Stimulated activated CD8-positive, alpha-beta memory T cell treated with anti-CD3 and anti-CD28 coated beads, Interleukin-15, amount 100 ng/mL, for 4 hours (primary cell): ENCODE measurements at places on chromosomes 4 and X.

DNA sequence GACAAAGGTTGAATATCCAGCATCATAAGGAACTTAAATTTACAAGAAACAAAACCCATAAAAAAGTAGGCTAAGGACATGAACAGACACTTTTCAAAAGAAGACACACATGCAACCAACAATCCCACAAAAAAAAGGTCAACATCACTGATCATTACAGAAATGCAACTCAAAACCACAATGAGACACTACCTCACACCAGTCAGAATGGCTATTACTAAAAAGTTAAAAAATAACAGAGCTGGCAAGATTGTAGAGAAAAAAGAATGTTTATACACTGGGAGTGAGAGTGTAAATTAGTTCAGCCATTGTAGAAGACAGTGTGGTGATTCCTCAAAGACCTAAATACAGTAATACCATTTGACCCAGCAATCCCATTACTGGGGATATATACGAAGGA is 474.7 kb downstream of the TRIML1 start:
- no peak for DNase-seq

GRCh38 chr4:119597377-119597776 is 31.2 kb downstream of the PDE5A start:
- no peak for DNase-seq

GRCh38 chrX:42976746-42977366 is 198.9 kb upstream of the PPP1R2C start:
- DNase-seq, result no peak

GRCh38 chr4:53307210-53307609 is 58.7 kb downstream of the SCFD2 start:
- no peak for DNase-seq

DNA sequence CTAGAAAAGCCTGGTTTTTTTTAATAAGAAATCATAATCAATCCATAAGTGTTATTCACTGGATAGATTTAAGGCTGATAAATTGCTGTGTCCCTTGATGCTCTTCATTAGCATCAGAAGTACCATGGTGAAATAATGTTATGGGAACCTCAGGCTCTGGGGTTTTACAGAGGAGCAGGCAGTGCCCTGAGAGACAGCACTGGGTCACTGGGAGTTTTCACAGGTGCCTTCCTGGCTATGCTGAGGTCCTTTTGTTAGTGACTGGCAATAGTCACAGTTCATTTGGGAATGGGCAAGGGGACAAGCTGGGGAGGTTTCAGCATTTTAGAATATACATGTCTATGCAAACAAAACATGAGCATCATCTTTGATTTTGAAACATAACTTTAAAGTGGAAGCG is 38.6 kb downstream of the ANK2 start:
- DNase-seq, result no peak

GRCh38 chr4:5969336-5969735 is 48.9 kb downstream of the C4orf50 start:
- DNase-seq, result no peak

GRCh38 chrX:17214962-17215361 is 160.0 kb upstream of the NHS start:
- DNase-seq, result no peak

GRCh38 chrX:136112778-136113177 is 34.6 kb upstream of the FHL1 start:
- DNase-seq, result no peak

DNA sequence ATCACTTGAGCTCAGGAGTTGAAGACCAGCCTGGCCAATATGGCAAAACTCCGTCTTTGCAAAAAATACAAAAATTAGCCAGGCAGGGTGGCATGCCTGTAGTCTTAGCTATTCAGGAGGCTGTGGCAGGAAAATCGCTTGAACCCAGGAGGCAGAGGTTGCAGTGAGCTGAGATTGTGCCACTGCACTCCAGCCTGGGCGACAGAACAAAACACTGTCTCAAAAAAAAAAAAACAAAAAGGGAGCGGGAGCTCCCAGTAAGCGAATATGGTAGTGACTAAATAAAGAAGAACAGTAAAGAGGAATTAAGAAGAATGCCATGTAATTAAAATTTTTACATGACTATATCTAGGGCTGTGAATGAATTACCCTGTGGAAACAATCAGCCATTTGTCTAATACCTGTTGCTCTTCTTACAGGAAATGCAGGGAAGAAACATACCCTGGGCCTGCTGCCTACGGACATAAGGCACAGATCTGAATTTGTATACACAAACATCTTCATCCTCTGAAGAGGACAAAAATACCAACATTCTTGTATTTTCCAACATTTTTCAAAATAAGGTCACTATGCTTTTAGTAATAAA is 11.4 kb downstream of the WDFY3 start:
- no peak for DNase-seq

DNA sequence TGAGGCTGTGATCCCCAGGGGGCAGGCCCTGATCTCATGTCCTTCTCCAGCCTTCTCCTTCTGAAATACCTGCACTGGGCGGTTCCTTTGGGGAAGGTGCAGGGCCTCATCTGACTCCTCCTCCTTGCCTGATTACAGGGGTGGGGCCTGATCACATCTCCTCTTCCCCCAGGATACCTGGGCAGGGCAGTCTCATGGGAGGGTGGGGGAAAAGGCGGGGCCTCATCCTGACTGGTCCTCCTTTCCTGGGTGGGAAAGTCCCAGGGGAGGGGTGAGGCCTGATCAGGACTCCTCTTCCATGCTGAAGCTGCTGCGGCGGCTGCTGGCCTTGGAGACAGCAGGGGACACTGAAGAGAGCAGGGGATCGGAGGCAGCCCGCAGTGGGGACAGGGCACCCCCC is 13.3 kb downstream of the TFE3 start:
- no peak for DNase-seq

- DNase-seq, result no peak
Observed at GRCh38 chrX:2654436-2655340, 36.4 kb upstream of the CD99 start.

- DNase-seq, result no peak
Observed at GRCh38 chr4:127648061-127648460, 15.3 kb downstream of the INTU start.

DNA sequence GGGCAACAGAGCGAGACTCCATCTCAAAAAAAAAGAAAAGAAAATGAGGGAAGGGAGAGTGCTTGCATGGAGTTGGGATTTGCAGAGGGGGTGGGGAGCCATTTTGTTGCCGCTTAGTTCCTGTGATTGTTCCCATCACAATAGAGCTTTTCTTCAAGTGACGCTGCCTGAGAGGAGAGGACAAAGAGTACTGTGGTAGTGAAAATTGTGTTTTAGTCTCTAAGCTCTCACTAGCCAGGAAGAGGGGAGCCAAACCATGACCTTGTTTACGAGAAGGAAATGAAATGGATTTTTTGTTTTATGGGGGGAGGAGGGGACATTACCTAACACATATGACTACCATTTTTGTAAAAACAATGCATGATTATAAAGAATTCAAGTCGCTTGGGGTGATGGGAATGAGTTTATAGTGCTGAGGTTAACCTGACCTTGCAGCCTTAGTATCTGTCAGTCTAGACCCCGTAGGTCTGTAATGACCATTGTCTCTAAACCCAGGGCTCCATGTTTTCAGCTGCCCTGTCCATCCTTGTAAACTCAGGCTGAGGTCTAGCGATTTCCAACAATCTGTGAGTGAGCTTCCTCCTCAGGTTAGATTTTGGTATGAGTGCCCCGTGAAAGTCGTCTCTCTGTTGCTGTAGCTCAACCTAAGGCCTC is 18.8 kb downstream of the SRD5A3 start:
- no peak for DNase-seq

GRCh38 chrX:50712777-50713176 is 101.2 kb downstream of the SHROOM4 start:
- DNase-seq, result no peak

DNA sequence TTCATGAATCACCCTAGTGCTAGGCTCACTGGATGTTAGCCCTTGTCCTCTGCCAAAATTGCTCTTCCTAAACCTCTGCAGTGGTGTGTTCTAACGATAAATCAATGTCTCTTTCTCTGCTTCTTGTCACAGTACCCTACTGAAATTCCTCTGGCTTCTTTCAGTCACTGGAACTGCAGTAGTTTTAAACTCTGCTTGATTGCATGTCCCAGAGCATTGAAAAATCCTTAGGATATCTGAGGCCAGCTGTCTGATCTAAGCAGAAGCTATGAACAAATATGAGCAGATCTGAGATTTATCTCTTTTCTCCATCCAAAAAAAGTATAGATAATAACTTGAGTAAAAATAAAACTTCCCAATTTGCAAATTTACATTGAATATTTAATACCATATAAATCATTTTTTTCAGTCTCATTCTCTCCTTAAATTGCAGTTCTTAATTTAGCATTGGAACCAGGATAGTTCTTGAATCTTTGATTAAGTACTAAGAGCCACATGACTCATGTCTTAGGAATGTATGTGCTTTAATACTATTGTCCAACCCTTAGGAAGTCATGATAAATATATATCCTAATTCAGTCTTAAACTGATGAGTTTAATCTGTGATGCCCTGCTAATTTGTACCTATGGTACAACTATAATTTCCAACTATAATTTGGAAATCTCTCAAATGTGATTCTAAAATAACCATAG is 169.7 kb downstream of the PDHA2 start:
- no peak for DNase-seq

- DNase-seq, result no peak
Observed at GRCh38 chr4:53990641-53991040, 73.8 kb downstream of the CHIC2 start.

DNA sequence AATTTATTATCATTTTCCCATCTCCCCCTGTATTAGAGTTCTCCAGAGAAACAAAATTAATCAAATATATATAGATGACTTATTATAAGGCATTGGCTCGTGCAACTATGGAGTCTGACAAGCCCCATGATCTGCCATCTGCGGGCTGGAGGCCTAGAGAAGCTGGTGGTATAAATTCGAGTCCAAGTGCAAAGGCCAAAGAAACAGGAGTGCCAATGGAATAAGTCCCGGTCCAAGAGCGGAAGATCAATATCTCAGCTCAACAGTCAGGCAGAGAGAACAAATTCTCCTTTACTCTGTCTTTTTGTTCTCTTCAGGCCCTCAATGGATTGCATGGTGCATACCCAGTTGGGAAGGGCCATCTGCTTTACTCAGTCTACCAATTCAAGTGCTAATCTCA is 178.8 kb downstream of the NWD2 start:
- DNase-seq, result no peak

DNA sequence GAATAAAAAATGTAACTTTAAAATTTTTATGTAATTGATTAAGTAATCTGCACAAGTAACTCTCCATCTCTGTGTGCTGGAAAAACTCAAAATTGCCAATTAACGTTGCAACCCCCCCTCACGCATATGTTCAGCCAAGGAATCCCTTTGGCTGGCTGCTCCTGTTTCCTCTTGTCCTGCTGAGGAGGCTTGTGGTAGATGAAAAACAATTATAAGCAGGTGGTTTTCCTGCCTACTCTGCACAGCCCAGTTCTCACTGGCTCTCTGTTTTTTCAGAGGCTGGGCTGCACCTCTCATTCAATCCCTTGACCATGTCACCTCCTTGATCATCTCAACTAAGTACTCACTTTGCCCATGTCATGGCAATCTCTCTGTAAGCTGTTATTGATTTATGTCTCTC is 1068.4 kb downstream of the ARAP2 start:
- no peak for DNase-seq

DNA sequence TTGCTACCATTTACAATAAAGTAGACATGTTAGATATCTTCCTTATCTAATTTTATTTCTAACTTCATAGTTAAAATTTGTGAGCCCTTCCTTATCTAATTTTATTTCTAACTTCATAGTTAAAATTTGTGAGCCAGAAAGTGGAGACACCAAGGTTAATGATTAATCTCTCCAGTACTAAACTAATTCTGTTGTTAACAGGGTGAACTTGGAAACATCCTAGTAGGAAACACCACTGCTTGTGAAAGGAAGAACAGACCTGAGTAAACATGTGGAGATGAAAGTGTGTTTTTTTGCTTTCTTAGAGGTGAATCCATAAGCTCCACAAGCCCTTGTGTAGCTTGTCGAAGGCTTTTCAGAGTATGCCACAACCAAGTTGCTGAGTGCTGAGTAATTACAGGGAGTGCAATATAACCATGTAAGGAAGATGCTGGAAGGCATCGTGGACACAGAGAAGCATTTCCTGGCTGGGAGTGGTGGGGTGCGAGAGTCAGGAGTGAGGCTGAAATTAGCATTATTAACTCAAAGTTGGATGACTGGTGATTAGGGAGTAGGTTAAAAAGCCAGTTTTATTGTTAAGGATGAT is 118.6 kb upstream of the NEIL3 start:
- no peak for DNase-seq

DNA sequence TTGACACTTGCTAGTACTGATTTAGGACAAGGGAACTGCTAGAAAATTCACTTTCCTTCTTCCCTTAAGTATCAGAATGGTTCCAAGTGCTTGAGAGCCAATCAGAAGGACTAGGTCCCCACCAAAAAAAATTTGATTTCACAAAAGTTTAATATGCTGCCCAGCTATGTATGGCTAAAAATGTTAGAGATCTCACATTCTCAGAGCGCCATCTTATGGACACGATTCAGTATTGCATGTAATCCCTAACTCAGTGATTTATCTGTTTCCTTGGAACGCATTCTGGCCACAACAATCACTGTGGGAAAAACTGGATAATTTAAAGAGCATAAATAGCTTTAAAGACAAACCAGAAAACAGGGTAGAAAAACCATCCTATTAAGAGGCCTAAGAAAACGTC is 255.1 kb upstream of the GPC4 start:
- DNase-seq, result no peak

DNA sequence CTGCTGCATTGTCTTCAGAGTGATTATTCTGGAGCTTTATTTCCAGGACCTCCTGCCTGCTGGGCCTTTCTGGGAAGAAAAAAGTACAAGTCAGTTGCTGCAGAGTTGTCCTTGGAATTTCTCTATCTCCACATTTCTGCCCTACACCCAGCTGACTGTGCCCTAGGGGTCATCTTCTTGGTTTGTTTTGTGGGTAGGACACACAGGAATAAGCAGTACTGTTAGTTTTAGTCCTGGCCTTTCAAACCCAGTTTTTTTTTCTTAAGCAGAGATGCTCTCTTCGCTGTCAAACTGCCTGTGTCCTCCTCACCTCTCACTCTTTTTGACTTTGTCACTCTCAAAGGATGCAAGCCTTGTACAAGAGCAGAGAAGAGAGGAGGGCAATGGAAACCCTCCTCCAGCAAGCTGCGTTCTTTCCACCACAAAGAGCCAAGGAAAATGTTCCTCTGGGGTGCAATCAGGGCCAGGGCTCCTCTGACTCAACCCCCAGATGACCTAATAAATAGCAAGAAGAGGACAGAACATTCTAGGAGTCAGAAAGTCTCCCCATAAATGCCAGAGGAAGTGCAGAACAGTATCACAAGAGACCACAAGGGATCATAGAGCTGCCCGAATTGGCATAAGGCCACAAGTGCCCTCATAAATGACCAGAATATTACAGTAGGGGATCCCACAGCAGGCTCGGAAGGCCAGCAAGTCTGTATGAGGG is 186.2 kb downstream of the RCHY1 start:
- no peak for DNase-seq

- no peak for DNase-seq
Observed at GRCh38 chrX:68420559-68420958, 12.7 kb downstream of the OPHN1 start.
